Sigmoid colon (tissue), 7 donors: ENCODE measurements at places on chromosomes 6 and 20. TPM values are rescaled to one million over a fixed set of nuclear protein-coding genes. Genes with fewer than 3 reads are reported as not detected.
A peak's percentile ranks its signal among the peaks of the same experiment; 100 is the strongest.

GRCh38 chr20:17391127-17391771, 139.9 kb downstream of the BFSP1 start:
- no peak for DNase-seq
- no peaks in the 10 kb centered on the region for H3K27me3 ChIP-seq
- no peak overlapping the region for H3K27ac ChIP-seq
- no peak overlapping the region for H3K4me3 ChIP-seq
- H3K4me1 ChIP-seq, result no peaks in the 10 kb centered on the region
- no peaks in the 10 kb centered on the region for H3K36me3 ChIP-seq

- no peaks in the 10 kb centered on the region for H3K27me3 ChIP-seq
- no peak for DNase-seq
- no peak overlapping the region for H3K27ac ChIP-seq
- H3K4me3 ChIP-seq, result no peak overlapping the region
These were observed 82.7 kb upstream of the NXT1 start for GRCh38 chr20:23267909-23268308.

DNA sequence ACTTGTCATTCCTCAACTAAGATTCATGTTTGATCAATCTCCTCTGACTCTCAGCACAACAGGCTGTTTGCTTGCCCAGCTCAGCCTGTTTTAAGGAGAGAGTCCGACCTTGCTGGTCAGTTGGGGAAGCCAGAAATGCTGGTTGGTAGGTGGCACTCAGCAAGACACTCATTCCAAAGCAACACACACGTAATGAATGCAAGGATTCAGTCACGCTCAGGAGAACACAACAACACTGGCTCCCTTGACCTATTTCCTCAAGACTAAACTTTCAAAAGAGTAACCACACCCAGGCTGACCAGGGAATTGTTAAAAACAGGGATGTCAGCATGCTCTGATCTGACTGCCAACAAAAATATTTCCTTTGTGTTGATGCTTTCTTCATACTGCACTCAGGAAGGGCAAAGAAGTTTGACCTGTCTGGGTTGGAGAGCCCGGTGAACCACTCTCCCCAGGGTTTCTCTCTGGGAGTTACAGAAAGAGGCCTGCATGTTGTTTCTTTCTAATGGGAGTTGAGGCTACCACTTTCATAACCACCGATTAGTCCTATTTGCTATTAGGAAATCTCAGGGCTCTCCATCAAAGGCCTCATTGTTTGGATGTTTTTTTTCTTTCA, 25.6 kb upstream of the PREP start:
- no peak for DNase-seq
- no peaks in the 10 kb centered on the region for H3K4me1 ChIP-seq
- no peak overlapping the region for H3K27ac ChIP-seq
- H3K27me3 ChIP-seq, result no peaks in the 10 kb centered on the region
- H3K36me3 ChIP-seq, result no peaks in the 10 kb centered on the region

GRCh38 chr6:111411978-111412566, 70.9 kb downstream of the REV3L start:
- no peak overlapping the region for H3K4me3 ChIP-seq
- H3K4me1 ChIP-seq, result peaks cover 31% of the 10 kb centered on the region
- no peaks in the 10 kb centered on the region for H3K27me3 ChIP-seq
- peaks cover 59% of the 10 kb centered on the region for H3K36me3 ChIP-seq

DNA sequence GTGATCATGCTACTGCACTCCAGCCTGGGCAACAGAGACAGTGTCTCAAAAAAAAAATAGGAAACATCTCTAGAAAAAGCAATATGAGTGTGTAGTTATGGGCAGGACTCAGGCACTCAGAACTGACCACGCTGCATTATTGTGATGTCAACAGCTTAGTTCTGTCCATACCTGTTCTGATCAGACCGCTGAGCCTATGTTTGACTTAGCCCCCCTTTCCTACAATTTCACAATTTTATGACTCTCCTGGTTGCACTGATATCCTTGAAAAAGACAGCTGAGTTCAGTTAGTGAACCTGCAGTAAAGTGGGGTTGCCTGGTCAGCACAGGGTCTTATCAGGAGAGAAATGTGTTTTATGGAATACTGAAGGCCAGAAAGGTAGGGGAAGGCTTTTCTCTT, 37.8 kb upstream of the PRDM1 start:
- no peak for DNase-seq
- H3K36me3 ChIP-seq, result no peaks in the 10 kb centered on the region
- H3K27me3 ChIP-seq, result no peaks in the 10 kb centered on the region
- H3K27ac ChIP-seq, result no peak overlapping the region
- no peaks in the 10 kb centered on the region for H3K4me1 ChIP-seq

GRCh38 chr6:72132427-72132826, 246.1 kb downstream of the RIMS1 start:
- no peaks in the 10 kb centered on the region for H3K27me3 ChIP-seq
- H3K27ac ChIP-seq, result no peak overlapping the region
- no peak overlapping the region for H3K4me3 ChIP-seq

DNA sequence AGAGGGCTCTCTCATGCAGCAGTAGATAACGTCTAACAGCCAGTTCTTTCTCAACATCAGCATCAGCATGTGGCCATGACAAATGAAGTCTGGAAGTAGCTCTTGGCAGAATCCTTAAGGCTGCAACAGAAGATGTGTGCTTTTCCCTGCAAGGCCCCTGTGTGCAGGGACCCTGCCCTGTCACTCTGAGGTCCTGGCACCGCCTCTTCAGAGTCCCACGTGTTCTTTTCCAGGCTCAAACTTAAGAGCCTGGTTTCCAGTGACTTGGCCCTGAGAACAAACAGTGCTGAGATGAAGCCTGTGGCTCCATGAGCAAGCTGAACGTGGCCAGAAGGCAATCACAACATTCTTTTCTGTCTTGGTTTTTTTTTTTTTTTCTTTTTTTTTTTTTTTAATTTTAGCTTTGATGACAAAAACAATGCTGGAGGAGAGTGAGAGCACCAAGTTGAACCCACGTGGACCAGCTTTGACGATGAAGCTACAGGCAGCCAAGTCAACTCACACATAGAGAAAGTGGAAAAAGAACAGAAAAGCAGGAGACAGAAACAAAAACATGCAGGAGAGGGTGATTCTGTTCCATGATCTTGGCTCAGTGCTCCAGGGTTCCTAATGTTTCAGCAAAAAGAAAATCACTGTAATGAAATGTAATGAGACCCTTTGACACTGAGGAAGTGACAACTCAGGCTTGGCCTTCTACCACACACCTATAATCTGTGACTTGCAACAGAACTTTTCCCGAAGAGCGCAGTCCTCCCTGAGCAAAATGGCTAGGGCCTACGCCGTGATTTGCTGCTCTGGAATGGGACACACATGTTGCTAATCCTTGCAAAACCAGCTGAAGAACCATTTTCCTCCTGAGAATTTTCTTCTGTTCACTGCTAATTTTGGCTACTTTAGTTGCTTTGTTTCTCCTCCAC, 86.1 kb downstream of the FOXC1 start:
- no peak overlapping the region for H3K27ac ChIP-seq
- no peak for DNase-seq

- H3K4me3 ChIP-seq, result no peak overlapping the region
- no peaks in the 10 kb centered on the region for H3K36me3 ChIP-seq
- no peaks in the 10 kb centered on the region for H3K27me3 ChIP-seq
- H3K4me1 ChIP-seq, result peaks cover 8% of the 10 kb centered on the region
- H3K27ac ChIP-seq, result no peak overlapping the region
- DNase-seq, result no peak
These were observed 2.5 kb upstream of the KATNA1 start for GRCh38 chr6:149651056-149651455.

- DNase-seq, result no peak
- no peak overlapping the region for H3K4me3 ChIP-seq
- H3K36me3 ChIP-seq, result no peaks in the 10 kb centered on the region
- H3K4me1 ChIP-seq, result peaks cover 15% of the 10 kb centered on the region
- H3K27me3 ChIP-seq, result no peaks in the 10 kb centered on the region
These were observed 73.8 kb downstream of the SASH1 start for GRCh38 chr6:148416330-148416965.

GRCh38 chr6:144338951-144339700, 54.0 kb downstream of the UTRN start:
- no peak for DNase-seq
- H3K36me3 ChIP-seq, result no peaks in the 10 kb centered on the region
- peak overlapping the region; percentile 1 for H3K27ac ChIP-seq
- H3K4me1 ChIP-seq, result peaks cover 19% of the 10 kb centered on the region

- no peaks in the 10 kb centered on the region for H3K27me3 ChIP-seq
- H3K4me1 ChIP-seq, result no peaks in the 10 kb centered on the region
- no peak overlapping the region for H3K4me3 ChIP-seq
- no peak overlapping the region for H3K27ac ChIP-seq
- no peak for DNase-seq
- H3K36me3 ChIP-seq, result no peaks in the 10 kb centered on the region
These were observed 313.7 kb upstream of the SUPT3H start for GRCh38 chr6:45691426-45691825.

DNA sequence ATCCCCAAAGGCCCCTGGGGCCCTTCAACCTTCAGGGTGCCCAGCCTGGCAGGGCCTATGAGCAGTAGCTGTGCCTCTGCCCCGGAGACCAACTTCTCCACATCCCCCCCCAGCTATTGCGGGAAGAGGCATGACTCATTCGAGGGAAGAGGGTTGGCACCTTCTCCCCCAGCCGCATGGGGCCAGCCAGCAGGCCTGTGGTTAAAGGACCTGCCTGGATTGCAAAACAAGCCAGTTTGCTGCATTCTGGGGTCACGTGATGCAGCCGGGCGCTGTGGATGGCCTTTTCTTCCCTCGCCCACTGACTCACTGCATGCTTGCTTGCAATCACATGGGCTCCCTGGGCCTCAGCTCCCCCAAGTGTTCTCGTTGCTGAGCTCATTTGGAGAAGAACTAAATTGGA, 182.5 kb downstream of the MAFB start:
- no peak overlapping the region for H3K4me3 ChIP-seq
- DNase-seq, result peak; percentile 95
- no peaks in the 10 kb centered on the region for H3K4me1 ChIP-seq
- H3K27ac ChIP-seq, result no peak overlapping the region
- H3K27me3 ChIP-seq, result no peaks in the 10 kb centered on the region

DNA sequence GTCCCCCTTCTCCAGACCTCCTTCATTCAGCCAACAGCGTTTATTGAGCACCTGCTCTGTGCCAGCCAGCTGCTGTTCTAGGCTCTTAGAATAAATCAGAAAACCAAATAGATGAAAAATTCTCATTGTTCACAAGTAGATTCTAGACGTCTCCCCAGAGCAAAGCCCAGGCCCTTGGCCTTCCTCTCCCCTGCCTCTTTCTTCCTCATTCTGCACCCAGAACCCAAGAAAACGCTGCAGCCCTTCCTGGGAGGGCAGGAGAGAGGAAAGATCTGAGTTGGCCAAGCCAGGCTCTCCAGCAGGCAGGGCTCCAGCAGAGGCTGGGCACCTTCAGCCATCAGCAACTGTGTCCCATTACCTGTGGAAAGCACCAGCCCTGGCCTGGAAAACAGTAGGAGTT, 12.0 kb upstream of the BPI start:
- H3K27ac ChIP-seq, result no peak overlapping the region
- H3K4me1 ChIP-seq, result peaks cover 5% of the 10 kb centered on the region
- no peak for DNase-seq

- peaks cover 35% of the 10 kb centered on the region for H3K36me3 ChIP-seq
- no peaks in the 10 kb centered on the region for H3K27me3 ChIP-seq
- no peak overlapping the region for H3K4me3 ChIP-seq
- DNase-seq, result peak; percentile 65
These were observed 37.5 kb downstream of the SRC start for GRCh38 chr20:37383229-37383989.

DNA sequence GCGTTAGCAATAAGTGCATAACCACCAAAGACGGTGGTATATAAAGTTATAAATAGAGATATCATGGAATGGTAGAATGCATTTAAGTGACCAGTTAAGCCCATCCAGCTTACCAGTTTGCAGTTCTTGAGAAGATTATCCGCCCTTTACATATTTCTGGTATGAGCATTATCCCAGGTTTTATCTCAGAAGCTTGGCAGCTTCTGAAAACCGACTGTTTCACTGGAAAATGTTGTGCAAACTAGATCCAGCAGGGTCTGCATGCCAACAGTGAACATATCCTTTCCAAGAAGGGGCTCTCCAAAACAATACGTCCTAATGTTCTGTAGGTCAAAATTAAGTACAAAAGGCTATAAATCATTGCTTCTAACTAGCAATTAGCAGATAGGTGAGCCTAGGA, 29.5 kb upstream of the SHLD1 start:
- H3K27me3 ChIP-seq, result no peaks in the 10 kb centered on the region
- peaks cover 7% of the 10 kb centered on the region for H3K4me1 ChIP-seq
- no peak overlapping the region for H3K4me3 ChIP-seq

The MED20 gene
- 9.9 TPM for total RNA-seq

The LCA5 gene
- 7.2 TPM for total RNA-seq

The SNX21 gene
- 50.9 TPM for total RNA-seq

The LTB gene
- not detected for total RNA-seq

The MATN4 gene
- total RNA-seq, result not detected

The RAET1E gene
- not detected for total RNA-seq

The CABLES2 gene
- 2.8 TPM for total RNA-seq

The GSTA3 gene
- not detected for total RNA-seq

The CALHM6 gene
- total RNA-seq, result 5.0 TPM

The TUBB2A gene
- total RNA-seq, result 106 TPM

The DPPA5 gene
- not detected for total RNA-seq

The SLC44A4 gene
- total RNA-seq, result 8.0 TPM

The SLC22A7 gene
- not detected for total RNA-seq
